Testis (tissue), 5 donors: ENCODE measurements at places on chromosomes 1 and 21.

DNA sequence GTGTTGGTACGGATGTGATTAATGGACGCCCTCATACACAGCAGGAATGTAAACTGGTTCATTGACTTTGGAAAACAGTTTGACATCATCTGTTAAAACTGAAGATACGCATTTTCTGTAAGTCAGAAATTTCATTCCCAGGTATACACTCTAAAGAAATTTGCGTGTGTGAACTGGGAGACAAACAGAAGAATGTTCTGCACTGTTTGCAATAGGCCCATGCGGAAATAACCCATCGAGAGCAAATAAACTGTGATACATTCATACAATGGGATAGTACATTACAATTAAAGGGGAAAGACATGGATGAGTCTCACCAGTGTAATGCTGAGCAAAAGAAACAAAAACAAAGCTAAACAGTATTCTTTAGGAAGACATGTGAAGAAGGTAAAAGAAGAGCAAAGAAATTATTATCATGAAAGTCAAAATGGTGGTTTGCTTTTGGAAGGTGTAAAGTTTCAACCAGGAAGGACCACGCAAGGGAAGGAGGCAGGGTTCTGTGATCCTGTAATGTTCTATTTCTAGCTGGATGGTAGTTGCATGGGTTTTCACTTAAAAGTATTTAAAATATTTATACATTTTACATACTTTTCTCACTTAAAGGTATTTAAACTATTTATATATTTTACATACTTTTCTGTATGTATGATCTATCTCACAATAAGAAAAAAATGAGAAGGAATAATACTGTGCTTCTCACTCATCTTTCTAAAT lies 30.3 kb downstream of the INTS7 start:
- no peak for DNase-seq

GRCh38 chr1:119081267-119081666 lies 59.2 kb downstream of the WARS2 start:
- no peak for DNase-seq

DNA sequence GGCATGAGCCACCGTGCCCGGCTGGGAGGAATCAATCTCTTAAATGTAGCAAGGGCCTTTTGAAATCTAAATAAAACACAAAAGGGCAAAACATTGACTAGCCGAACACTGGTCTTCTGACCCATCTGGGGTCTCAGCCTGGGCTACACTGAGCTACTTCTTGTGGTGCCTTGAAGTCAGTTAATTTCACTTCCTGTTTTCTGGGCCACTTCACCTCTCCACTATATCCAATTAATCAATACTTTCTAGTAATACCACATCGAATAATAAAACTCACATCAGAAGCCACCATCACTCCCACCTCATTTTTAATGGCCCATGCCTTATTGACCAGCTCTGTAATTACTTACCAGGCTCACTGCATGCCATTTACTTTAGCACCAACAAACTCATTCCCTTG lies 138.0 kb upstream of the SAMSN1 start:
- DNase-seq: no peak

GRCh38 chr1:203046984-203047630 lies 20.8 kb downstream of the PPFIA4 start:
- DNase-seq: no peak

DNA sequence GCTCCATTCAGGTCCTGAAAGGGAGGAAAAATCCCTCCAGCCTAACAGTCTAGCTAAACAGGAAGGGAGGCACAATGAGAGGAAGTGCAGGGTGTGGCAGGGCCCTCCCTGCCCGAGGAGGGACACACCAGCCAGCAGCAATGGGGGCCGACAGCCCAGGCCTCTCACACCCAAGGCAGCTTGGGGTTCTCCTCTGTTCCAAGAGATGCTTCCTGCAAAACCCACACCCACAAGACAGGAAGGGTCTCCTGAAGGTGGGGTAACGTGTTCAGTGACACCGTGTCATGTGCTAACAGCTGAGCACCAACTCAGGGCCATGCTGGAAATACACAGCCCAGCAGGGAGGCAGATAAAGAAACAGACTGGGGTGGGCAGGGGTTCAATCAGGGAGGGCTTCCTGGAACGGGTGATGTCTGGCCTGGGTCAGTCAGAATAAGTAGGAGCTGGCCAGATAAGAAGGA lies 10.2 kb downstream of the ECE1 start:
- no peak for DNase-seq

GRCh38 chr1:26472320-26472900 lies at the start of gene HMGN2:
TSS of gene HMGN2 (plus strand) at chr1:26472440. CDS start at chr1:26472613, 173 bp downstream.
- DNase-seq: peak; percentile 96

DNA sequence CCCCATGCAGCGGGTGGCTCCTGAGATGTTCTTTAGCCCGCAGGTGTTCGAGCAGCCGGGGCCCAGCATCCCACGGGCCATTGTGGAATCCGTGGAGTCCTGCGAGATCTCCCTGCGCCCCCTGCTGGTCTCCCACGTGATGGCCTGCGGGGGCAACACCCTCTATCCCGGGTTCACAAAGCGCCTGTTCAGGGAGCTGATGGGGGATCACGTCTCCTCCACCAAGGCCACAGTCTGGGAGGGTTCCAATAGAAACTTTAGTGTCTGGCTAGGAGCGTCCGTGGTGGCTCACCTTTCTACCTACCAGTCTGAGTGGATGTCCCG lies 71.0 kb downstream of the ACTL8 start:
- peak; percentile 81 for DNase-seq

GRCh38 chr1:234372011-234372757 lies 1.1 kb upstream of the COA6 start:
- DNase-seq: no peak

DNA sequence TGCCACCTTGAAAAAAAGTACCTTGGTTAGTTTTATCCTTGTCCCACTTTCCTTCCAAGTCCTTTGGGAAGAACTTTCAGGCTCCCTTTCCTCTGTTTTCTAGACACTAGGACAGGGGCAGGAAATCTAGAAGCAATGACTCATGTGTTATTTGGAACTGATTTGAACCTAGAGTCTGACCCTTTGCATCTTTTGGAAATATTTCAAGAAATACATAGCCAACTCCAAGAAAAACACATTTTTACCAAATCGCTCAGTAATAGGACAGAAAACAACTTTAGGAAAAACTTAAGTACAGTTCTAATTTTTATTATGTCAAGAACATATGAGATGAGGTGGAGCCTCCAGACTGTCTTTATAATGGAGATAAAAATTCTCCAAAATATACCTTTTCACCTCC lies 292.4 kb downstream of the PTBP2 start:
- no peak for DNase-seq

DNA sequence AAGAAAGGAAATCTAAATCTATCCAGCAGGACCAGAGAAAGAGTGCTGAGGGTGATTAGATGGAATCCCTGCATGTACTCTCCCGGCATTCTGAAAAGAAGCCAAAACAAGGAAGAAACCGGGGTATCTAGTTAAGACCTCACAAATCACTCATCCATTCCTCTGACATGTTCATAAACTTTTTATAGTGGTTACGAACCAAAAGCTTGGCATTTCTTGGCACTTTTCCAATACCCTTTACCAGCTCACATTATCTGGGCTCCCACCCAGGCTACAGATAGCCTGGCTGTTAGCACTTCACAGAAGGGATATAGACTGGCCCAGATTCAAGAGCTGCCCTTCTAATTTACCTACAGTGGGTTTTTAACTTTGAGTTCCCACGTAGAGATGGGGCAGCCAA lies 1.8 kb upstream of the C1orf74 start:
- no peak for DNase-seq

GRCh38 chr21:27476696-27477095 lies 509.8 kb upstream of the ADAMTS5 start:
- peak; percentile 36 for DNase-seq

DNA sequence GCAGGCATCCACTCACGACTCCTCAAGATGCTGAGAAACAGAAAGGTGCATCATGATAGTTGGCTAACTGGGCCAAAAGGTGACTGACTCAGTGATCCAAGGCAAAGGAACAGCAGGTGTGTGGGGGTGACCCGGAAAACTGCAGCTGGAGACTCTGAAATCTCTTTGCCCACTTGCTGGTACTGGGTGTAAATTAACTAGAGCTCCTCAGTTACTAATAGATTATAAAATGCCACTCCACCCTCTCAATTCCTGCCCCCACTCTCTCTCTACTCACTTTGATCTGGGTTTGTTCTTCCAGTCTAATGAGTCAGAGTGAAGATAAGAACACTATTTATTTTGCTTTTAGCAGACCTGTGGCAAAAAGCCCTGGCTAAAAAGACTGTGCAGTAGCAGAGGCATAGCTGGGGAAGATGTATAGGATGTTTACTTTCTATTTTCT lies 7.2 kb upstream of the PIGC start:
- no peak for DNase-seq

DNA sequence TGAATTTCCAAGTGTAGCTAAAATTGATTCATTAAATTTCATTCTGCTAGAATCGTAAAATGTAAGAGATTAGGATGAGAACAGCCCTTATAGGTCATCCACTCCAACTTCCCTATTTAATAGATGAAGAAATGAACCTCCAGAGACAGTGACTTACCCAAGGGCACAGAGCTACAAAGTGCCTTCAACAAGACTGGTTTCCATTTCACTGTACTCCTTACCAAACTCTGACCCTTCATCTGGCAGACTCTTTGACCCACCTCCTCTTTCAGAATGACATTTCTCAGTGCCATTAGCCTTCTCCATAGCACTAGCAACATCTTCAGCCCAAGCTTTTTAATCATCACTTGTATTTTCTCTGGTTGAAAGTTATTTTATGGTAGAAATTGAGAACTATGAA lies 161.3 kb downstream of the NEK7 start:
- no peak for DNase-seq

GRCh38 chr1:16014509-16015482 lies 3.0 kb downstream of the HSPB7 start:
- DNase-seq: peak; percentile 86
